AG04450 (cell line): ENCODE measurements at places on chromosomes 6 and 20. TPM values are rescaled to one million over a fixed set of nuclear protein-coding genes. Genes with fewer than 3 reads are reported as not detected.

- DNase-seq: no peak
These were observed 1.8 kb downstream of the RGS19 start for GRCh38 chr20:64077541-64077875.

DNA sequence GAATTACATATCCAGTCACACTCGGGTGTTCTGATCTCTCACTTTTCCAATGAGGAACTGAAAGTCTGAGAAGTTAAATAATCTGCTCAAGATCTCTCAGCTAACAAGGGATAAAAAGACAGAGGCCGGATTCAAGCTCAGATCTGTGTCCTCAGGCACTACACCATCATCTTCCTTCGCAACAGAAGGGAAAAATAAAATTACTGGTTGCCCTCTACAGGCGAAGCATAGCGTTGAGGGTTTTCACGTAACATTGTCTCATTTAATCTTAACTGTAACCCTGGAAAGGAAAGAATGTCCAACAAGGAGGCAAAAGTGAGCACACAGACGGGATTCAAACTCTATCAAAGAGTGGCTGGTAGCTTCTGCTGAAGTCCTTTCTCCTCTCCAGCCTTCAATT is 67.8 kb upstream of the ANKEF1 start:
- DNase-seq: no peak

DNA sequence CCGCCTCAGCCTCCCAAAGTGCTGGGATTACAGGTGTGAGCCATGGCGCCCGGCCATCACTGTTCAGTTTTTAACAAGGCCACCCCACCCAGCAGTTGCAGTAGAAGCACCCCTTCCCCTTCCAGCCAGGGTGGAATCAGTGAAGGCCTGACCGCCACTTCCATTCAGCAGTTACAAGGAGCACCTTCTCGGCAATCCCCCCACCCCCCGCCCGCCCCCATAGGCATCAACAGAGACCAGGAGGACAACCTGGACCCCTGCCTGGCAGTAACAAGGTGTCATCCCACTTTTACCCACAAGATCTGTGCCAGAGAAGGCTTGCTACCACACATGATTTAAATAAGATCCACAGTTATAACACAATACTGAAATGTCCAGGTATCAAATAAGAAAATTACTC is 23.1 kb downstream of the NCR2 start:
- no peak for DNase-seq

GRCh38 chr20:24796236-24796635 is 152.8 kb upstream of the CST7 start:
- no peak for DNase-seq

- DNase-seq: no peak
These were observed 17.3 kb downstream of the FARS2 start for GRCh38 chr6:5278565-5279120.

GRCh38 chr20:34689486-34689885 is 12.6 kb upstream of the PIGU start:
- DNase-seq: no peak

- DNase-seq: peak; percentile 21
These were observed 161.1 kb downstream of the FARS2 start for GRCh38 chr6:5422321-5422915.

DNA sequence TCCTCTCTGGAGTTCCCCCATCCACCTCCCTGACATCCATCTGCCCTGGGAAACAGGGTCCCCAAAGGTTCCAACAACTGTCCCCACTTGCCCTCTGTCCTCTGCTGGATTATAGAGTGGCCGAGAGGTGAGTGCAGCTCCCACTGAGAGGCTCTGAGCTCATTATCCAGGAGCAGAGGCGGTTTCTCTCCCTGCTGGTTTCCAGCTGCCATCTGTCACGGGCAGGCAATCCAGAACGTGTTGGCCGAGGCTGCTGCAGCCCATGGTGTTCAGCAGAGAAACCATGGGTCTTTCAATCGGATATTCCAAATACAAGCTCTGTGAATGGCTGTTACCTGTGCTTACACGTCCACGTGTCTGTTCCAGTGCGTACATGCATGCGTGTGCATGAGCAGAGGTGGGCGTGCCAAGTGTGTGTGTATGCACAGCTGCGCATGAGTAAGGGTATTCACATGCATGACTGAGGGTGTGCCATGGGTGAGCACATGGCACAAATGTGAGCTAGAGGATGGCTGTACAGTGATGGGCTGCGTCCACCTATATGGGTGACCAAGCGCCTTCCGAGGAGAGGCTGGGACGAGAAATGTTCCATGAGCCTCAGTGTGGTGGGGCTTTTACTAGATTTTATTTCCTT is 183.7 kb upstream of the PMEPA1 start:
- DNase-seq: no peak

MYMX gene
- polyA plus RNA-seq: not detected in 2 replicates

- DNase-seq: no peak
These were observed 128.6 kb downstream of the ARID1B start for GRCh38 chr6:156905801-156906200.

GRCh38 chr20:34089175-34089479 is 22.9 kb downstream of the EIF2S2 start:
- no peak for DNase-seq

DNA sequence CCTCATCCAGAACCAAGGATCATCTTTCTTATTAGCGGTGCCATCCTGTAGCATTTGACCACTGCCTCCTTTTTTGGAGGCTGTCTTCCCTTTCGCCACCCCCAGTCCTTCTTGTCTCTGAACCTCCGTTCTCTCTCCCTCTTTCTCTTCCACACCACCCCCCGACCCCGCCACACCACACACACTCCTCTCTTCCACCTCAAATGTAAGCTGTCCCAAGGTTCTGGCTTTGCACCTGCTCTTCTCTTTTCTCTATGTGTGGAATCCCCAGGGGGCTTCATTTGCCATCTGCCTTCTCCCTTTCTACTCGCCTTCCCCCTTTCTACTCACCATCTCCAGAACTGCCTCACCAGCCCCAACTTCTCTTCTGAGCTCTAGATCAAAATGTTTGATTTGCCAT is 111.3 kb upstream of the CDYL start:
- DNase-seq: no peak

GRCh38 chr6:15096894-15097837 is 148.7 kb upstream of the JARID2 start:
- no peak for DNase-seq

- no peak for DNase-seq
These were observed 23.0 kb downstream of the FERMT1 start for GRCh38 chr20:6099819-6100218.

RNF8 gene
- 20.1 and 26.3 TPM in 2 replicates for polyA plus RNA-seq

DNA sequence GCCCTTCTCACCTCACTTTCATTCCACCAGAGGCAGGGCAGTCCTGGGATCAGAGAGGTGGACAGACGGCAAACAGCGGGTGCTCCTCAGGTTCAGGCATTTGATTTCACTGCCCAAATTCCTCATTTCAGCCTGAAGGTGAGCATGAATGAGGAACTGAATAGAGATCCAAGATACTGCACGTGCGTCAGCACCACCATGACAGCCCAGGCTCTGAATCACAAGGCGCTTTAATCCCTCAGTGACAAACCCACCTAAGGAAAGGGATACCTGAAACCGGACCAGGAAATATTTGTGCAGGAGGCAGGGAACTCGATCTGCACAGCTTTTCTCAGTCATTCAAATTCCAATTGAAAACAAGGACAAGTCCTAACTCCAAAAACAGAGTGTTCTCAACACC is 174.8 kb upstream of the HEY2 start:
- DNase-seq: no peak

DNA sequence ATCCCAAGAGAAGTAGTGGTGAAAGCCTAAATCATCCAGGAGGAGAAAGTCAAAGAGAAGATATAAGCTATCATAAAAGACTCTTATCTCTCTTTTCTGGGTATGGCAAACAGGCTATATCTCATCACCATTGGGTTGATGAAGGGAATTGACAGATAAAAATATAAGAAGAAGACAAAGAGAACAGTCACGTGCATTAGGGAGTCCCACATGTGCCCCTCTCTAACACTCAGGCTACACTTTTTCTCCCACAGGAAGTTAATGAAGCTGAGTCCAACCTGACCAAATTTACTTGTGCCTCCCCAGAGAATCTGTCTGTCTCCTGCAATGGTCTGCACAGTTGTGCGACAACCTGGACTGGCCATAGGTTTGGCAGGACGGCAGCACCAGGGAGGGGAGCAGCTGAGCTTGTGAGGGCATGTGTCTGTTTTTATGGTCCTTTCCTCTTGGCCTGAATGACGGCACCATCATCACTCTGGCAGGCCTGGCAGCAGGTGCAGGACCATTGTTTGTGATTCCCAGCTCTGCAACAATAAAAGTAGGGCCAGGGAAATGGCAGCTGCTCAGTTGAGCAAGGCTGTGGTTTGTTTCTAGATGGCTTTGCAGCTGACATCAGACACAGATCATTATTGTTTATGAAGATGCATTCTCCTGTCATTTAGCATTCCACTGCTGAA is 144.5 kb upstream of the MCHR2 start:
- DNase-seq: no peak

GLP1R gene
- not detected in 2 replicates for polyA plus RNA-seq

MAN1A1 gene
- 18.7 and 27.5 TPM in 2 replicates for polyA plus RNA-seq

SLA2 gene
- not detected in 2 replicates for polyA plus RNA-seq

- DNase-seq: no peak
These were observed 41.5 kb downstream of the FHL5 start for GRCh38 chr6:96604420-96604819.

CNBD2 gene
- 1.8 and 2.0 TPM in 2 replicates for polyA plus RNA-seq

DNA sequence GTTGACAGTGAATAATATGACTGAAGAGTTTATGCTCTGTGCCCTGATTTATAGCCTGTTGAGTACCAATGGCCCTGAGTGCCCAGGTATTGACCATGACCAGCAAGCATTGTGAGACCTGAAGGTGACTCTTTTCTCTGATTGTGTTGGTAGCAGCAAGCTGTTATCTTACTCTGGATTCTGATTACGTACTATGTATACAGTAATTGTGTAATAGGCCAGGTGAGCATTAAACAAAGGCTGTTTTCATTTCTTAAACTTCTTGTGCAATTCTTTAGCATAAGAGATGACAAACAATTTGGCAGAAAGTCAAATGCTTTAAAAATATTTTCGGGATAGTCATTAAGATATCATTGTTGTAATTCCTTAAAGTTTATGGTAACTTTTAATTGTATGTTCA is 111.7 kb upstream of the PTPRK start:
- DNase-seq: no peak

ULBP2 gene
- 6.3 and 7.9 TPM in 2 replicates for polyA plus RNA-seq

- no peak for DNase-seq
These were observed 216.4 kb upstream of the MCHR2 start for GRCh38 chr6:100210137-100211117.

RCAN2 gene
- polyA plus RNA-seq: 0.11 TPM in 2 replicates

GRCh38 chr20:18057101-18057993 is at the start of gene OVOL2:
TSS of gene OVOL2 (minus strand) at chr20:18057916. CDS start at chr20:18057634, 282 bp downstream.
- no peak for DNase-seq
